ENCODE measurements at places on chromosomes 6 and 20. TPM values are rescaled to one million over a fixed set of nuclear protein-coding genes. Genes with fewer than 3 reads are reported as not detected.

GRCh38 chr6:41193884-41194283 lies 7.1 kb downstream of the TREML2 start:
- H3K4me1 ChIP-seq, result peaks cover 41% of the 10 kb centered on the region
- H3K36me3 ChIP-seq, result peaks cover 27% of the 10 kb centered on the region
- H3K4me3 ChIP-seq, result no peak overlapping the region
- DNase-seq, result no peak

The SPDEF gene
- 0.35 TPM for total RNA-seq

DNA sequence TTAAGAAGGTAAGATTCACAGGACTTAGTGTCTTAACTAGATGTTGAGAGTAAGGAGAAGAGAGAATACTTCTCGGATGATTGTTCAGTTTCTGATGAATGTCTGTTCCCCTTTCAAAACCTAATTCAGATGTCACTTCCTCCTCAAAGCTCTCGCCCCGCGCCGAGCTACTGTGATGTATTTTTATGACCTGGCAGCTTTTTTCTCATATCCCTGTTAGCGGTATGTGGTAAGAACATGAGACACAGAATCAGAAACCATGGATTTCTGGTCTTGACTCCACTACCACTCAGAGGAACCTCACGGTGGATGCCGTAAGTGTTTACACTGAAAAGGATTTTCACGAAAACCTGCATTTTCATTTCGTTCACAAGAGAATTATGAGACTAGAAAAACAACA lies 48.4 kb downstream of the CEP43 start:
- H3K4me1 ChIP-seq, result peaks cover 27% of the 10 kb centered on the region
- peaks cover 6% of the 10 kb centered on the region for H3K36me3 ChIP-seq
- peak overlapping the region; percentile 61 for H3K27ac ChIP-seq
- H3K27me3 ChIP-seq, result no peaks in the 10 kb centered on the region
- DNase-seq, result peak; percentile 84

The PRSS16 gene
- 1.4 TPM for total RNA-seq

GRCh38 chr6:133240511-133241085 lies 559 bp upstream of the EYA4 start:
- peaks cover 44% of the 10 kb centered on the region for H3K27me3 ChIP-seq
- H3K4me1 ChIP-seq, result peaks cover 20% of the 10 kb centered on the region
- H3K36me3 ChIP-seq, result no peaks in the 10 kb centered on the region
- peak overlapping the region; percentile 36 for H3K4me3 ChIP-seq

GRCh38 chr6:14129575-14129974 lies 12.0 kb downstream of the CD83 start:
- no peak overlapping the region for H3K4me3 ChIP-seq
- peaks cover 43% of the 10 kb centered on the region for H3K36me3 ChIP-seq
- H3K27me3 ChIP-seq, result no peaks in the 10 kb centered on the region
- DNase-seq, result peak; percentile 57
- H3K4me1 ChIP-seq, result peaks cover 23% of the 10 kb centered on the region

DNA sequence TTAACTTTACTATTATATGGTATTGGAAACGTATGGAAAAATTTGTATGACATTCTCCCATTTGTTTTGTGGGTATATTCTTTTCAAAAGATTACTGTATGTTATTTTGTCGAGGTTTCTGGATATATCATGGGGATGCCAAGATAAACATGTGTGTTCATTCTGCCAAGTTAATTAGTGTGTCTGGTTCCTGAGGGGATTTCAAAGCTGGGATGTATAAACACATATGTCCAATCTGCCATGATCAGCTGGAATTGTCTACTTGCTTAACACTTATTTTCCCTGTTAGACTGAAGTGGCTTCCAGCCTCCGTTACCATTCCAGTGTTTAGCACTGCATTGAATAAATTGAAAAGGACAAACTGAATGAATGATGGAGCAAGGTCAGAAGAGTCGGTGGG lies 86.2 kb downstream of the DNAH8 start:
- no peaks in the 10 kb centered on the region for H3K36me3 ChIP-seq
- H3K4me3 ChIP-seq, result no peak overlapping the region
- DNase-seq, result no peak
- H3K4me1 ChIP-seq, result peaks cover 10% of the 10 kb centered on the region
- H3K27ac ChIP-seq, result no peak overlapping the region

DNA sequence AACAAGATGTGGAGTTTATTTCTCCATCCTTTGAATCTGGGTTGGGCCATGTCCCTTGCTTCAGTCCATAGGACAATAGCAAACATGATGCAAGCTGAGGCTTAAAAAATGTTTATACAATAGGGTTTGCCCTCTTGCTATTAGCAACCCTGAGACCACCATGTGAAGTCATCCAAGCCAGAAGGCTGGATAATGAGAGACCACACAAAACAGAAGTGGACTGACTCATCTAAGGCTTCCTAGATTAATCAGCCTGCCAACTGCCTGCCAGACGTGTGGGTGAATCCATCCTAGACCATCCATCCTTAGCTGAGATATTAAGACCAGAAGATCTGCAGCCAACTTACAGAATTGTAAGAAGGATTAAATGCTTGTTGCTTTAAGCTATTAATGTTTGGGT lies 38.1 kb upstream of the ISM1 start:
- H3K36me3 ChIP-seq, result peaks cover 5% of the 10 kb centered on the region
- DNase-seq, result no peak
- no peak overlapping the region for H3K27ac ChIP-seq
- H3K4me3 ChIP-seq, result no peak overlapping the region
- no peaks in the 10 kb centered on the region for H3K4me1 ChIP-seq
- peaks cover 3% of the 10 kb centered on the region for H3K27me3 ChIP-seq

The PHACTR1 gene
- total RNA-seq, result 0.31 TPM

DNA sequence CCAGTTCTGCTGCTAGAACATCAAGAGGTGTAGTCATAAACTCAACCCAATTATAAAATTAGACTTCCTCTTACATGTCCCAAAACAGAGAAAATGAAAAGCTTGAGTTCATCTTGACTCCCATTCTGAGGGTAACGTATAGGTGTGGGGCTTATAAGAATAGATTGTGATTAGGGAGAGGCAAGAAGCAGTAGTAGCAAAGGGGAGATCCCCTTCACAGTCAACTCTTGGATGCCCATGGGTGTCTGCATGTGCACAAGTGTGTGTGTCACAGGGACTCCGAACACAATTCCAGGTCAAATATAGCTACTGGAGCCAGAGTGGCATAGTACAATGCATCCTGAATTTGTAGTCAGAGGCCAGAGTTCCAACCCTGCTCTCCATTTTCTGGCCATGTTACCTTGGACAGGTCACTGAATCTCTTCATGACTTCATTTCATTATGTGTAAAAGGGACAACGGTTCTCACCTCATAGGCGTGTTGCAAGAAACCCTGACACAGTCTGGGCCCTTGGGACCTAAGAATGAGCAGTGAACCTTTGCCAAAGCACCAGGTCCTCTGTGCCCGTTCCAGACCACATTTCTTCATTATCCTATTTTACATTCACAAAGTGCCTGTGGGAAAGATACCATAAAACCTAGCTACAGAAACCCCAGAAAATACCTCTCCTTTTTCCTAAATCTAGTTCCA lies 11.8 kb downstream of the GSTA4 start:
- peak overlapping the region; percentile 82 for H3K27ac ChIP-seq
- peaks cover 25% of the 10 kb centered on the region for H3K36me3 ChIP-seq
- H3K4me3 ChIP-seq, result no peak overlapping the region
- peak; percentile 36 for DNase-seq
- H3K27me3 ChIP-seq, result peaks cover 12% of the 10 kb centered on the region

The OLIG3 gene
- not detected for total RNA-seq

Measured in activated naive CD4-positive, alpha-beta T cell treated with anti-CD3 and anti-CD28 coated beads for 36 hours (primary cell).